ENCODE measurements at places on chromosomes 1 and 21.

GRCh38 chr21:37059181-37059580 lies 13.7 kb downstream of the PIGP start:
- DNase-seq = no peak

GRCh38 chr1:168054117-168054516 lies 82.6 kb downstream of the GPR161 start:
- DNase-seq = no peak

DNA sequence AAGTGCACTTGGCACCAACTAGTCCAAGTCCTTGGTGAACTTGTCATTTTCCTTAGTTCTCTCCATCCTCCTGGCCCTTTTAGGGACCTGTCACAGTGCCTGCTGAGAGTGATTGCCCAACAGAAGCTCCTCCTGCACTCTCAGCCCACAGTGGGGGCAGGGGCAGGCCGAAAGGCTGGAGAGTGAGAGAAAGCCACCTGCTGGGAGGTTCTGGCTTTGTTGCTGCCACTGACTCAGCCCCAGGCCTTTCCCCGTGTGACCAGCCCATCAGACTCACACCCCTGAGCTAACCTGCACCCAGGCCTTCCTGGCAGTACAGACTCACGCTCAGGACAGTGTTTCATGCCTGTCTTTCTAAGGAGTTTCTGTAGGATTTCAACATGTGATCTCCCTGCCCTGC lies 17.1 kb upstream of the PROK1 start:
- DNase-seq = no peak

- no peak for DNase-seq
Measured at GRCh38 chr1:61655453-61655852, 69.5 kb downstream of the TM2D1 start.

GRCh38 chr1:47767741-47768100 lies 229.5 kb downstream of the TRABD2B start:
- no peak for DNase-seq
